ENCODE measurements at places on chromosomes 5 and 9. TPM values are rescaled to one million over a fixed set of nuclear protein-coding genes. Genes with fewer than 3 reads are reported as not detected.

DNA sequence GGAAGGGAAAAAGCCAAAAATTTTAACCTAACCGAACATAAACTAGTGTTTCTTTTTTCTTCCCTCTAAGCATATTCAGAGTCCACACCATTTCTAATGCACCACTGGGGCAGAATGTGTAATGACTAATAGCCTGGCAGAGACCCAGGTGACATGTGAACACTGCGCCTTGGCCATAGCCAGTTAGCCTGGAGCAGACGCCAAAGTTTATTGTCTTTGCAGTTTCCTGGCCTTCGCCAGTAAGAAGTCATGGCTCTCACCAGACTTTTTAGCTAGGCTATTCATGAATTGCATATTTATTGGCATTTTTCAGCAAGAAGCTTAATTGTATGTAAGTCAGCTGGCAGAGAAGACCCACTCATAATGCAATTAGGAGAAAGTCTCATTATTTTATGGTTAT, 182.8 kb upstream of the SLC27A6 start:
- H3K27ac ChIP-seq = no peak overlapping the region
- H3K4me1 ChIP-seq = no peaks in the 10 kb centered on the region
- H3K36me3 ChIP-seq = no peaks in the 10 kb centered on the region

DNA sequence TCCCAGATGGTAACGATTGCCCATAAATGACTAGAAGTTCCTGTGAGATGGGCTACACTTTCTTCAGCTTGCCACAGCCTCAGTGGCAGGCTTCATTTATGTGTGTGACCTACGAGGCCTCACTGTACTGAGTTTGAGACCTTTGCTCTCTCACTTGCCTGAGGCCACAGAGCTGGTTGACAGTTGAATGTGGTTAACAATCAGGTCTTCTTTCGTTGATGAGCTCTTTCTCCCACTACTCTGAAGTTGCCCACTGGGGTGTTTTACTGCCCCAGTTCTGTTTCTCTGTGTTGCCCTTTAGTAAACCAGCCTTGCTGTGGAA, 70.5 kb downstream of the CYFIP2 start:
- DNase-seq = no peak
- H3K4me3 ChIP-seq = no peak overlapping the region
- peaks cover 4% of the 10 kb centered on the region for H3K36me3 ChIP-seq
- H3K4me1 ChIP-seq = no peaks in the 10 kb centered on the region
- no peak overlapping the region for H3K27ac ChIP-seq

OTULINL gene
- total RNA-seq = 1.6 TPM

- no peak overlapping the region for H3K4me3 ChIP-seq
- no peak for DNase-seq
- H3K4me1 ChIP-seq = no peaks in the 10 kb centered on the region
- H3K27me3 ChIP-seq = no peaks in the 10 kb centered on the region
- H3K27ac ChIP-seq = no peak overlapping the region
- H3K36me3 ChIP-seq = no peaks in the 10 kb centered on the region
Measured at GRCh38 chr5:61228229-61228628, 66.0 kb upstream of the SMIM15 start.

NEUROG1 gene
- total RNA-seq = not detected

DNA sequence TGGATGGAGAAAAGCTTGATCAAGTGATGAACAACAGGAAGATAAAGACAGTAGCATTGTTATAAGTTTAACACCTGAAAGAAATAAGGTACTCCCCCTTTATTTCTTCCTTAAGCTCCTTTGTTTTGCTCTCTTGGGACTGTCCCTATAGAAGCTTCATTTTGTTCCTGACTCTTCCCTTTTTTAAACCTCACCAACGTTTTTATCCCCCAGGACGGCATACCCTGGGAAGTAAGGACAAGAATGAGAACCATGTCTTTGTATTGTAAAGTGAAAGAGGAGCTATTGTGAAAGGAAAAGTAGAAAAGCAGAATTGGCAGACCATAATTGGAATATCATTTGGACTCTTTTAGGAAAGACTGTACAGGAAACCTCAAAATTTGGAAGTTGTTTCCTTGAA, 1368.6 kb upstream of the C9orf72 start:
- H3K36me3 ChIP-seq = no peaks in the 10 kb centered on the region
- no peak for DNase-seq
- H3K4me1 ChIP-seq = no peaks in the 10 kb centered on the region
- H3K27ac ChIP-seq = no peak overlapping the region
- H3K27me3 ChIP-seq = no peaks in the 10 kb centered on the region
- H3K4me3 ChIP-seq = no peak overlapping the region

DNA sequence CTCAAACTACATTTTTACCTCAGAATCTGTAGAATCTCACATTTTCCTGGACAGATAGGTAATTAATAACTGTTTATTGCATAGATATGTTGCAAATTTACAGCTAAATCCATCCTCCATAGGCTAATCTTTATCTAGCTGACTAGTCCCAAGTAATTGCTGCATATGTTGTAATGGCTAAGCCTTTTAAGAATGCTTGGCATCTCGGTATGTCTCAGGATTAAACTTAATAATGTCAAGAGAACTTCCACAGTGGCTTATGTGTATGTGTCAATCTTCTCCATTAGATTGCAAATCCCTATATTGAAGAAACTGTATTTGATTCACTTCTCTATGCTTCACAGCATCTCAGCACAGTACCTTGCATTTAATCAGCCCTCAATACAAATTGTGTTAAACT, 131.9 kb downstream of the PRDM9 start:
- no peak overlapping the region for H3K27ac ChIP-seq
- H3K27me3 ChIP-seq = no peaks in the 10 kb centered on the region
- no peak overlapping the region for H3K4me3 ChIP-seq
- H3K36me3 ChIP-seq = no peaks in the 10 kb centered on the region

GRCh38 chr5:173618927-173619519, 2.6 kb upstream of the BOD1 start:
- no peaks in the 10 kb centered on the region for H3K27me3 ChIP-seq
- no peak overlapping the region for H3K4me3 ChIP-seq
- no peak overlapping the region for H3K27ac ChIP-seq
- H3K36me3 ChIP-seq = no peaks in the 10 kb centered on the region

DNA sequence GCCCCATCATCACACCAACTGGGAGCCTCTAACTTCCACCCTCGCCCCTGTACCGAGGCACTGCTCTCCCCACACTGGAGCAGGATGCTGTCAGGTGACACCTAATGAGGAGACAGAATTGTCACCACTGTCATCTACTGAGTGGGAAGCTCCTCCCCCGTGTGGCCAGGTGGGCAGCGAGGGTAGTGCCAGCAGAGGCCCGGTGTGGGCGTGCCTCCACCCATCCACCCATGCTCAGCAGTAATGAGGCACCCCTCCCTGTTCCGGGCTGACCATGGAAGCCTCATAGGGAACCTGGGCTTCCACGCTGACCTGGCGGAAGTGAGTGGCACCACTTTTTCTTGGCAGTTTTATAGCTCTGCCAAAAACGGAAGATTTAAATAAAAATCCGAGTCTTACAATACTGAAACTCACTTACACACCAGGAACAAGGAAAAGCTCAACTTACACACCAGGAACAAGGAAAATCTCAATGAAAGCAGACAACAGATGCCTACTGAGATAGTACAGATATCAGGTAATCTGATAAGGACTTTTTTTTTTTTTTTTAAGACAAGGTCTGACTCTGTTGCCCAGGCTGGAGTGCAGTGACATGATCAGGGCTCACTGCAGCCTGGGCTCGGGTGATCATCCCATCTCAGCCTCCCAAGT, 30.6 kb upstream of the ASS1 start:
- H3K4me3 ChIP-seq = no peak overlapping the region
- H3K27ac ChIP-seq = no peak overlapping the region
- no peaks in the 10 kb centered on the region for H3K36me3 ChIP-seq

DNA sequence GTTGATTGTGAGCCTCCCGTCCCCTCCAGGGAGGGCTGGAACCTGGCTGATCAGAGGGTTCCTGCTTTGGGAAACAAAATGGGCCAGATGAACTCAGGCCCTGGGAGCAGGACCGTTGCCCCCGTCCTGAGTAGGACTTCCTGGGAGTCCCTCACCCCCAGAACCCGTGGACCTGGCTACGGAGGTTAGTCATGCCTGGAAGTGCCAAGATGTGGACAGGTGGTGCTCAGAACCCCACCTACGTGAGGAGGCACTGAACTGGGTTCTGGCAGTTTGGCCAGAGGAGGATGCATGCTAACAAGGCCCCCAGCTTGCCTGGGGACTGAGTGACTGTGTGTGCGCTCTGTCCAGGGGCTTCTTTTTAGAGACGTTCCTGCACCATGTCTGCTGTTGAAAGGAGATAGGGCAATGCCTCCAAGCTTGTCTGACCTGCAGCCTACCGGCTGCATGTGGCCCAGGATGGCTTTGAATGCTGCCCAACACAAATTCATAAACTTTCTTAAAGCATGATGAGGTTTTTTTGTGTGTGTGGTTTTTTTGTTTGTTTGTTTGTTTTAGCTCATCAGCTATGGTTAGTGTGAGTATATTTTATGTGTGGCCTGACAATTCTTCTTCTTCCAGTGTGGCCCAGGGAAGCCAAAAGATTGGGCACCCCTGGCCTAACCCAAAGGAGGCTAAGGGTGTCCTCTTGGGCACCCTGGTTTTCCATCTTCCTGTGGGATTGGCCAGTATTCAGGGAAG, 1.8 kb upstream of the DAB2IP start:
- H3K4me3 ChIP-seq = no peak overlapping the region
- DNase-seq = no peak
- H3K4me1 ChIP-seq = no peaks in the 10 kb centered on the region
- H3K36me3 ChIP-seq = no peaks in the 10 kb centered on the region

SOX30 gene
- total RNA-seq = 0.89 TPM

DNA sequence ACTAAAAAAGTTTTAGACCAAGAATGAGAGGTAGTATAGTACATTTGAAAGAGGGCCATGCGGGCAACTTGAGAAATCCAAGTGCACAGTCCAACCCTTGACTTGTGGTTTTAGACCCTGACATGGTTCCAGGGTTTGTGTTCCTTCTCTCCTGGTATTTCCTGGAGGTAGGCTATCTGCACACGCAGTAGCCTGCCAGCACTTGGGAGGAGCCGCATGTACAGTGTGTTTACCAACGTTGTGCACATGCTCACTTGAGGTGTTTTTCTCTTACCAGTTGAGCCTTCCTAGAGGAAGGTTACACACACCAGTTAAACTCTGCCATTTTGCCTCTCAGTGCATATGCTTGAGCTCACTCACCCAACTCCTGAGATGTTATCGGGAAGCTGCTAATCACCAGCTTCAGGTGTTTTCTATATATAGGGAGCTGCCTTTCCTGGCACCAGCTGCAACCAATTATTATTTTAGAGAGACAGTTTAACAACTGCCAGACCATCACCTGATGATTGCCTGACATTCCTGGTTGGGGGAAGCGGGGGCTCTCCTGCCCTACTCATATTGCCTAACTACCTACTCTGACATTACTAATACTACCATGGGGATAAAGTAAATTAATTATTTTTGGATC, 593.4 kb upstream of the TUSC1 start:
- H3K27ac ChIP-seq = no peak overlapping the region
- H3K27me3 ChIP-seq = no peaks in the 10 kb centered on the region

DNA sequence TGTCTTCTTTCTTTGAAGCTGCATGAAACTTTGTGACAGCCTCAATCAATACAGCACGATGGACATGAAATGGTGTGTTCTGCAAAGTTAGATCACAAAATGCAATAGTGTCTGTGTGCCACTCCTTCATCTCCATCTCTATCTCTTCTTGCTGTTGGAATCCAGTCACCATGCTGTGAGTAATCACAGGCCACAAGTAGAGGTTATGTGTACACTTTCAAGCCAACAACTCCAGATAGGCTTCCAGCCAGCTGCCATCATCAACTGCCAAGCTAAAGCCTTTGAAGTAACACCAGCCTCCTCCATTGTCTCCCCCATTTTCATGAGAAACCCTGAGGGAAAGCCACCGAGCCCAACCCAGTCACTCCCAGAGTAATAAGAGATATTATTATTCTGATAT, 360.6 kb downstream of the PTPRD start:
- H3K36me3 ChIP-seq = no peaks in the 10 kb centered on the region
- no peak overlapping the region for H3K4me3 ChIP-seq
- H3K27me3 ChIP-seq = no peaks in the 10 kb centered on the region

DNA sequence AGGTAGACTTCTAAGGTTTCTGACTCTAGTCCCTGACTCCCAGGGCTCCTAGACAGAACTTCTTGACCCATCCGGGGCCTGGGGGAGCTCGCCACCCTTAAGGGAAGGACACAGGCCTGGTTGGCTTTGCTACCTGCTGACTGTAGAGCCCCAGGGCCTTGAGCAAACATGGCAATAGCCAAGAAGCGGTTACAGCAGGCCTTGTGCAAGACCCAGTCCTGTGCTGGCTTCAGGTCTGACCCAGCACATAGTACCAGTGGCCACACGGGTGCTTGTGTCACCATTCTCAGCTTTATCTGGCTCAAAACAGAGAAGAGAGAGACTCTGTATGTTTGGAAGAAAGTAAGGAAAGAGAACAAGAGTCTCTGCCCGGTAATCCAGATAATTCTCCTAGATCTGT, 41.8 kb downstream of the AP3B1 start:
- no peak for DNase-seq
- H3K4me3 ChIP-seq = no peak overlapping the region
- no peaks in the 10 kb centered on the region for H3K36me3 ChIP-seq
- H3K4me1 ChIP-seq = no peaks in the 10 kb centered on the region
- H3K27ac ChIP-seq = no peak overlapping the region

DNA sequence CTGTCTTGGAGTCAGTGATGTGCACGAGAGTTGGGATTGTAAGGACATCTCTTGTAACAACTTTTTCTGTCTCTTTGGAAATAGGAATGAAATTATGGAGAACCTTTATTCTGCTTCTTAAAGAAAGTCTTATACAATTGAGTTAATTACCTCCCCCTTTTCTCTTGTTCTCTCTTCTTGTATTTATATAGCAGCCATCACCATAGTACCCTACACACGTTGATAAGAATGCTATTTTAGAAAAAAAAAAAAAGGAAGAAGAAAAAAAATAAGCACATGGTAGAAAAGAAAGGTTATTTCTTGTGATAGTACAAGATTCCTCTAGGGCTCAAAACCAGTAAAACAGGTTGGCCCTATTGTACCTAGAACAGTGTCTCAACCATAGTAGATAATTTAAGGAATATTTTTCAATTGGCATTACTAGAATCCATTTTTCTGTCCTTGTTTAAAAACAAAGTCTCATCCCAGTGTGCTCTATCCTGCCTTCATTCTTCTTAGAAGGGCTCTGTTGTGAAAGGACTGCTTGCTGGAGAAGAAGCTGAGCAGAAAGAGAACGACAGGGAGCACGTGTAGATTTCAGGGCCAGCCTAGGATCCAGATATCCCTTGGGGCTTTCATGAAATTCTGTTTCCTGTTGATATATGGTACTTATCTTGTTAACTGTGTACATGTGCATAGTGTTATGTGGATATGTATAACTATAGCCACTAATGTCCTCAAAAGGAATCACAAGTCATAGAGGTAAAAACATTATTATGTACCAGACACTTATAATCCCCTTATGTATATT, 392.3 kb upstream of the MEF2C start:
- H3K4me3 ChIP-seq = no peak overlapping the region
- H3K36me3 ChIP-seq = no peaks in the 10 kb centered on the region
- no peak for DNase-seq
- no peaks in the 10 kb centered on the region for H3K27me3 ChIP-seq
- no peaks in the 10 kb centered on the region for H3K4me1 ChIP-seq
- H3K27ac ChIP-seq = no peak overlapping the region

KIF4B gene
- not detected for total RNA-seq

Data from right atrium auricular region (tissue), 2 donors.